ENCODE measurements at places on chromosomes 7 and 10.
A peak's percentile ranks its signal among the peaks of the same experiment; 100 is the strongest.

DNA sequence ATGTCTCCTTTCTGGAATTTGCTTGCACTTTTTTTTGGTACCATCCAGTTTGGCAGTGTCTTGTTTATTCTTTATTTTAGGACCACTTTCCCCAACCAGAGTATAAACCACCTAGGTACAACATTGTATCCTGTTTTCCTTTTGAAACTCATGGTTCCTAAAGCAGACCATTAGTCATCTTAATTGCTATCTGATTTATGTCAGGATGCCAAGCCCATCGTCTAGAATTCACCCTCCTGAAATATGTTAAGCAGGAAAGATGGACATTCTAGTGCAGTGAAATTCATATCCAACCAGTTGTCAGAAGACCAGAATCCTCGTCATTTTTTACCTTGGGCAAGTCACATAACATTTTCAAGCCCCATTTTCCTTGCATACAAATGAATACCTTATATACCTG is 223.6 kb upstream of the KMT2E start:
- no peak for DNase-seq

GRCh38 chr7:730501-731439 is 3.7 kb upstream of the PRKAR1B start:
- no peak for DNase-seq

GRCh38 chr10:46091828-46092523 is 45.9 kb upstream of the MSMB start:
- DNase-seq, result no peak

GRCh38 chr7:2360796-2361195 is 6.2 kb downstream of the EIF3B start:
- DNase-seq, result no peak

DNA sequence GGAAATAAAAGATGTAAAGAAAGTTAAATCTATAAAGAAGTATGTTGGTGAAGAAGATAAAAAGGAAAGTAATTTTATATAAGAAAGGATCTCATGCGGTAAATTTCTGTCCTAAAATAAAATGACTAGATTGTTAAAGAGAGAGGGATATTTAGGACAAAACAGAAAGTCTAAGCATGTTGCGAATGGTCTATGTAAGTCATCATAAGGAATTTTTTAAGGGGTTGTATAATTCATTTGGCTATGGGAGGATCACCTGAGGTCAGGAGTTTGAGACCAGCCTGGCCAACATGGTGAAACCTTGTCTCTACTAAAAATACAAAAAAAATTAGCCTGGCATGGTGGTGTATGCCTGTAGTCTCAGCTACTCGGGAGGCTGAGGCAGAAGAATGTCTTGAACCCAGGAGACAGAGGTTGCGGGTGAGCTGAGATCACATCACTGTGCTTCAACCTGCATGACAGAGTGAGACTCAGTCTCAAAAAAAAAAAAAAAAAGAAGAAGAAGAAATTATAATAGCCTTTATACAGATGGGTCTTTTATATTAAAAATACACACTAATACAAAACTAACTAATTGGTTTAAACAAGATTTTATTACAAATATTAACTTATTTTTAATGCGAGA is 294.3 kb downstream of the MAGI2 start:
- no peak for DNase-seq

DNA sequence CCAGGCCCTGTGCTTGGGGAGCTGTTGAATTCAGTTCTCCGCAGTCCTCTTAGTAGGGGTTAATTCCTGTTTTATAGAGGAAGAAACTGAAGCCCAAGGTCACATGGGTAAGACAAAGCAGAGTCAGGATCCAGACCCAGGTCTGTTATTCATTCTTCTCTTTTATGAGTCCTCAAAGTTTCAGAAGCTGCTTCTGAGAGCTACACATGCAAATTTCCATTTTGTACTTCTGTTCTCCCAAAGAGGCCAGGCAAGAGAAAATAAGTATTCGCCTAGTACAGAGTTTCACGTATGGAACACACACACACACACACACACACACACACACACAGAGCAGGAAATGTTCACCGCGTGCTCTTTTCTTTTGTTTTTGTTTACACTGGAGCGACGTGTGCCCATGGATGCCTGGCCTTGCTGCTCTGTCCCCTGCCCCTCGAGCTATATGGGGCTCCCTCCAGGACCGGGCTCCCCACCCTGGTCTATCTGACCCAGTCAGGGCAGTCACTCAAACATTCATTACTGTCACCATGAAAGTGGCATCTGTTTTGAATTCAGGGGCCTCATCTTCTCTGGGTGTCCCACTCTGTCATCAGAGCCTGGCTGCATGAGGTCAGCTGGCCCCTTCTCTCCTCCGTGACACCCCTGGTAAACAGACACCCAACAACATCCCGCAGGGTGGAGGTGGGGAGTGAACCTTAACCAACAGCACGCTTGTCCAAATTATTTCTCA is 84.4 kb downstream of the TNS3 start:
- no peak for DNase-seq

DNA sequence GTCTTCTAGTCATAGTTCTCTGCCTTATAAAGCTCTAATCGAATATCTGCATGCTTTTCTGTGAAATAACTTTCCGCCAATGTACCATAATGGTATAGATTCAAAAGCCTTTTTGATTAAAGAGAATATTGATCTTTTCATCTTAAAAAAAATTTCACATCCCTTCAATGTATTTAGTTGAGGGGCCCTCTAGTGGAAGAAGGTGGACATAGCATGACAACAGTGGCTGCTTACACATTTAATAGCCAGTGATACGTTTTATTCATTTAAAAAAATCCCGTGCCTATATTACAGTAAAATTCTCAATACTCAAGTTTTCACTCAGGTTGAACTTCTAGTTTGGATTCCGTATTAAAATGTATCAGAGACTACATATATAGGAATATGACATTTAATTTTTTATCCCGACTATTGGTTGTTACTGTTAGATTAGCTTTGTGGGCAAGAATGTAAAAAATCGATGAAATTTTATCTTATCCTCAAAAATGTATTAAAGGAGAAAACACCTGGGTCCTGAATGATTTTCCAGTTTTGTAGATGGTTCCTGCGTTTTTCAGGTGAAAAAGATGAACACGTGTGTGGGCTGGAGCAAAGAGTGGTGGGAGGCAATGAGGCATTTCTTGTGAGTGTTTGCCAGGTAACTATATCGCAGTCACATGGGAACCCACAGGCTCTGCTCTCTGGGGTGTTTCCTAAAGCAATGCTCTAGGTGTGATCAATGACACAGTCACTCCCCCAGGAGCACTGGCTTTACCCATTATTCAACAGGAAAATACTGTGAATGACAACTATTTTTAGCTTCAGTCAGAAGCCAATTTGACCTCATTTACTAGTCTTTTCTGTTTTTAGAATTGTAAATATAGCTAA is 24.1 kb upstream of the PNLIP start:
- peak; percentile 2 for DNase-seq

DNA sequence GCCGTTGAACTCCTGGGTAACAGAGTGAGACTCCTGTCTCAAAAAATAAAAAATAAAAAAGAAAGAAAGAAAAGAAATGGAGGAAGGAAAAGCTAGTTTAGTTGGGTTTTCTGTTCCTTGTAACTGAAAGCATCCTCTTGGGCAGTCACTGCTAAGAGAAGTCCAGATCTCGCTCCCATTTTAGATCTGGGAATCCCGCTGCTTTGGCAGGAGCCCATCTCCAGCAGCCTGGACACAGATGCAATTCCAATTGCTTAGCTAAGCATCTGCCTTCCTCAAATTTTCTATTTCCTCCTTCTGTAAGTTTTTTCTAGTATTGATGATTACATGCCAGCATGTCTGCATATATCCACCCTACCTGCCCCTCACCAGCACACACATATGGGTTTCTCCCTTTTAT is 54.1 kb downstream of the DENND2A start:
- no peak for DNase-seq

GRCh38 chr7:124645704-124646103 is 119.9 kb downstream of the GPR37 start:
- DNase-seq, result no peak

DNA sequence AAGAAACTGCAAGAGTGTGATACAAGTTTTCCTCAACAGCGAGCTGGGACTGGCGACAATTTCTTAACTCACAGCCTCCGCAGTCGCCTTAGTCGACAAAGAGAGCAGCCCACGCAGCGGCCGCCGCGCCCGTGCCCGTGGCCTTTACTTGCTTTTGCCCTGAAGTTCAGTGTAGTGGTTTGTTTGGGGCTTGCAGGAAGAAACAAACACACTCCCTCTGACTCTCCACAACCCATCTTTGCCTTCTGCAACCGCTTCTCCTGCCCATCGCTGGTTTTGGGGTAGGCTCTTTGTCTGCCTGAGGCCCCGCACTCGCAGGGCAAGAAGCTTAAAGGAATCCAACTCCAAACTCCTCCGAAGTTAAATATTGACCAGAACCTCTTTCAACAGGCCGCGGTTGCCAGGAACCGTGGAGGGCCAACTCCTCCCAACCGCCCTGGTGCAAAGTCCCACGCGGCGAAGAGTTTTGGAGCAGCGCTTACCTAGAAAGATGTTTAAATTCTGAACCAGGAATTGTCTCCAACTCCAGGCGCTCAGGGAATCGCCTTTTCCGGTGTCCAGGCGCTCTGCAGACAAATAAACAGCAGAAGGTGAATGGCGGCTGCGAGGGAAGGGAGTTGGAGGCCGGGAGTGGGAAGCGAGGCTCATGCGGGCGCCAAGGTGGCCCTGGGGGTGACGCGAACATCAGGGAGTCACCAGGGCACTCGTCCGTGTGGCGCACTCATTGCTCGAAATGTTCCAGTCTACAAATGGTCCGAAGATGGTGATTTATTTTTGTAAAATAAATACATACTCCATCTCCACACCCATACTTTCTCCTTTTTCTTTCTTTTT is 8.3 kb downstream of the HOXA4 start:
- no peak for DNase-seq

DNA sequence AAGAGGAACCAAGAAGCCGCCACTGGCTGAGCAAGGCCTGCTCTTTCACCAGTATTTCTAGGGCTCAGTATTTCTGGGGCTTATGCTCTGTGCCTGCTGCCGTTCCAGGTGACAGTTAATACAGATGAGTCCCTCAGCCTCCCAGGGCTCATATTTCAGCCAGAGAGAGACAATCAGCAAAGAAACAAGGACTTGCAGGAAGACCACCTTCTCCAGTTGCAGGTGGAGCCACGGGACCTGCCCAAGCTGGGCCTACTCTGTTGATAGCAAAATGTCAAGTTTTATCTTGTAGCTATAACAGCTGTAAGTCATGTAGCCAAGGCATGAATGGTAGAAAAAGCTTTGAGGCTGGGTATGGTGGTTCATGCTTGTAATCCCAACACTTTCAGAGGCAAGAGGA is 42.7 kb downstream of the NPTX2 start:
- DNase-seq, result no peak

GRCh38 chr7:110801502-110801901 is 289.4 kb upstream of the LRRN3 start:
- no peak for DNase-seq

Data from AG09319 (cell line).